ENCODE measurements at places on chromosomes 7 and 10.

GRCh38 chr10:118258285-118258684 is 83.8 kb downstream of the FAM204A start:
- DNase-seq: no peak

DNA sequence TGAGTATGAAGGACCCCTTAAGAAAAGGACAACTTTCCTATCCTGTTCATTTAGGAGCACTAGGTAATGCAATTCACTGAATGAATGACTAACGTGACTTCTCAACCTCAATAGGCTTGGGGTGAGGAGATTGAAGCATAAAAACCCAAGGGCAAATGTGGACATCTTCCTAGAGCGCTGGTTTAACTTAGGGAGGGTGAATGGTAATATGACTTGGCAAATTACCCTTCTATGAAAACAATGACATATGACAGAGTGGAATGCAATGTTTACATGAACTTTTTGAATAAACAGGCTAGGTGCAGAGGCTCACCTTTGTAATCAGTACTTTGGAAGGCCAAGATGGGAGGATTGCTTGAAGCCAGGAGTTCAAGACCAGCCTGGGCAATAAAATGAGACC is 83.9 kb upstream of the ANK3 start:
- DNase-seq: no peak

DNA sequence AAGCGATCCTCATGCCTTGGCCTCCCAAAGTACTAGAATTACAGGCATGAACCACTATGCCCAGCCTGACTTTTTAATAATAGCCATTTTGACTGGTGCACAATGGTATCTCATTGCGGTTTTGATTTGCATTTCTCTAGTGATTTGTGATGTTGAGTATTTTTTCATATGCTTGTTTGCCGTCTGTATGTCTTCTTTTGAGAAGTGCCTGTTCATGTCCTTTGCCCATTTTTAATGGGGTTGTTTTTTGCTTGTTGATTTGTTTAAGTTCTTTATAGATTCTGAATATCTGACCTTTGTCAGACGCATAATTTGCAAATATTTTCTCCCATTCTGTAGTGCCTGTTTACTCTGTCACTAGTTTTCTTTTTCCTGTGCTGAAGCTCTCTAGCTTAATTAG is 219.2 kb upstream of the CTBP2 start:
- no peak for DNase-seq

GRCh38 chr10:31116226-31116625 is 84.6 kb upstream of the ZNF438 start:
- no peak for DNase-seq

GRCh38 chr7:141990011-141990725 is 5.5 kb upstream of the MGAM start:
- no peak for DNase-seq

DNA sequence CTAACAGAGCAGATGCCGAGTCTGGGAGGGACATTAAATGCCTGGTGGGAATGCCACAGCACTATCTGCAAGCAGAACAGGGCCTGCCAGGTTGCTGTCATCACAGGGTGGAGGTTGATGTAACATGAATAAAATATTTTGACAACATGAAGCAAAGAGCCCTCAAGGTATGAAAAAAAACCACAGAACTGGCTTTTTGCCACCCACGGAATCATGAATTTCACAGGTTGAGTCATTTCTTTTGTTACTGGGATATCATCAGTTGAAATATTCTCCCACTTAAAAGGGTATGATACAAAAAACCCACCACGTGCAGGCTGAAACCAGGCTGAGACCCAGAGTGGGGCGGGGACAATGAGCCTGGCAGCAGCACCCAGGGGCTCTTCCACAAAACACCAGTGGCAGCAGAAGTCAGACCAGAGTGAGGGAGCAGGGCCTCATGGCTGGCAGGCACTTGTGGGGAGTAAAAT is 220.1 kb downstream of the TNS3 start:
- DNase-seq: no peak

GRCh38 chr10:98478430-98479222 is 31.9 kb upstream of the HPS1 start:
- DNase-seq: no peak

- no peak for DNase-seq
Measured at GRCh38 chr7:78334426-78334825, 535.9 kb downstream of the PHTF2 start.

DNA sequence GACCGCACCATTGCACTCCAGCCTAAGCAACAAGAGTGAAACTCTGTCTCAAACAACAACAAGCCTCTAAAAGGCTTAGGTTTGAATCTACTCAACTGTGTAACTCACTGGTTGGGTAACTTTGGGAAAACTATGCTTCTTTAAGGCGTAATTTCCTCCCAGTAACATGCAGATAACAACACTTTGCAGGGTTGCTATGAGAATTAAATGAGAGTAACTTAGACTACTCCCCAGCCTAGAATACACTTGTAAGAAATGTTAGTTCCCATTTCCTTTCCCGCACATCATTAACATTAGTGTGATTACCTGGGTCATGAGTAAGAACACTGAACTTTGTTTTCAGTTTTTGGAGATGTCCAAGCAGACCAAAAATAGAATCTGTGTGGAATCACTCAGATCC is 5.4 kb upstream of the MYPN start:
- no peak for DNase-seq

GRCh38 chr10:58546137-58546536 is 33.5 kb downstream of the BICC1 start:
- DNase-seq: no peak
